ENCODE measurements at places on chromosomes 5 and 9.

DNA sequence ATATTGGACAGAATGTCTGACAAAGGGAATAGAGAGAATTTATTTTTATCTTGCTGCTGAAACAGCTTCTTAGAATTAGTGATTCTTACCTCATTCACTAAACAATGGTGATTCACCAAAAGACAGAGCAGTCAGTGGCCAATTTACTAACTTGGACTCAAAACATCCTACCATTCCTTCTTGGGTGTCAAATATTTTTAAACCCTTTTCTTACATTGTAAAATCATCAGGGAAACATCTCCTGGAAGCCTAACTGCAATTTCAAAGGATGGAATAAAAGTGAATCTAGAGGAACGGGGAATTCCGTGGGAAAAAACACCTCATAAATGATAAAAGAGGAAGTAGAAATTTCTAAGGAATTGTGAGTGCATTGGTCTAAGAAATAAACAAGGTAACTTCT, 97.7 kb downstream of the LHFPL2 start:
- DNase-seq: no peak

GRCh38 chr9:5013374-5013773, 28.3 kb downstream of the JAK2 start:
- no peak for DNase-seq

- no peak for DNase-seq
Observed at GRCh38 chr9:126650404-126651341, 36.9 kb downstream of the LMX1B start.

DNA sequence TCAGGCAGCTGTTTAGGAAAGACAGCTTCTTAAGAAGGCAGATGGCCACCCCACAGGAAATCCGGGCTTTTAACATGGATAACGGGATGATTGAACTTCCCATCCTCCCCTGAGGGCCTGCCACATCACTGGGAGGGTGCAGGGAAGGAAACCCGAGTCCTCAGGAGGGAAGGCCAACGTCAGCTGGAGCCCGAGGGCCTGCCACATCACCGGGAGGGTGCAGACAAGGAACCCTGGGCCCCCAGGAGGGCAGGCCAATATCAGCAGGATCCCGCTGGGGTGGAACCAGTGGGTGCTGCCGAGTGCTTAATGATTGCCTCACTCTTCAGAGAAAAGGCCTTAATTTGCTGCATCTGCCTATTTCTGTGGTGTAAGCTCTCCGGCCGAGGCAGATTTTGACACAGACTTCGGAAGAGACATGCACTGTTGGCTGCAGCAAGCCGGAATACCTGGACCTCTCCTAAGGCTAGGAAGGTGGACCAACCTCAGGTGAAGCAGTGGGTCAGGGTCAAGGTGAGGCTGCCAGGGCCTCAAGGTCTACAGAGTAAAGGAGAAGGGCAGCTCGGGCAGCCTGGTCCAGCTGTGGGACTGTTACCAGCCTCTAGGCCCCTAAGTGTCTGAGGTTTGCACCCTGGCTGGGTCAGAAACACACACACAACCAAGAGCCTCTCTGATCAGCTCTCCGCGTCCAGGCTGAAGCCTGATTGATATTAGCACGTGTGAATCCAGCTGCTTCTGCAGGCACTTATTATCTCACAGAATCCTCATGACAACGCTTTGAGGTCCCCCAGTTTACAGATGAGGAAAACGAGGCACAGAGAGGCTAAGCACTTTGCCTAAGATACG, 14.8 kb upstream of the COL5A1 start:
- no peak for DNase-seq

- DNase-seq: no peak
Observed at GRCh38 chr5:72122602-72123001, 15.3 kb downstream of the MAP1B start.

DNA sequence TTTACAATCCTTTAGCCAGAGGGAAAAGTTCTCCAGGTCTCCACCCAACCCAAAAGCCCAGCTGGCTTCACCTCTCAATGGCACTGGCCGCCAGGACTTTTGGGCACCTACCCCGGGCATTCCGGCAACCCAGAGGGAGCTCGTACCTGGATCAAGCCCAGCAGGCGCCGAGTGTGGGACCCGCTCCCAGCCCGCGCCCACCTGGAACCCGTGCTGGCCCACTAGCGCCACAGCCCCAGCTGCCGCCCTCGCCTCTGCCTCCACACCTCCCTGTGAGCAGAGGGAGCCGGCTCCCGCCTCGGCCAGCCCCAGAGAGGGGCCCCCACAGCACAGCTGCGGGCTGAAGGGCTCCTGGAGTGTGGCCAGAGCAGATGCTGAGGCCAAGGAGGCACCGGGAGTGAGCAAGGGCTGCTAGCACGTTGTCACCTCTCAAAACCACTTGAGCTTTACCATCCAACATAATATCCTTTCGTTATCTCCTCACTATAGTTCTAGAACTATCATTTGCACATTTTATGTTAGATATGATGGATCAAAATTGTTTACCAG, 69.7 kb downstream of the GCNT1 start:
- no peak for DNase-seq

Data from activated T-cell treated with anti-CD3 and anti-CD28 coated beads, Interleukin-2, amount 50 U/mL, for 4 hours (primary cell).